ENCODE measurements at places on chromosomes 2 and 18.

- peak; percentile 22 for DNase-seq
Observed at GRCh38 chr2:133378928-133379549, 189.2 kb downstream of the NCKAP5 start.

- no peak for DNase-seq
Observed at GRCh38 chr18:54805571-54806334, 22.5 kb upstream of the RAB27B start.

- no peak for DNase-seq
Observed at GRCh38 chr18:80233201-80233835, 14.0 kb downstream of the PARD6G start.

DNA sequence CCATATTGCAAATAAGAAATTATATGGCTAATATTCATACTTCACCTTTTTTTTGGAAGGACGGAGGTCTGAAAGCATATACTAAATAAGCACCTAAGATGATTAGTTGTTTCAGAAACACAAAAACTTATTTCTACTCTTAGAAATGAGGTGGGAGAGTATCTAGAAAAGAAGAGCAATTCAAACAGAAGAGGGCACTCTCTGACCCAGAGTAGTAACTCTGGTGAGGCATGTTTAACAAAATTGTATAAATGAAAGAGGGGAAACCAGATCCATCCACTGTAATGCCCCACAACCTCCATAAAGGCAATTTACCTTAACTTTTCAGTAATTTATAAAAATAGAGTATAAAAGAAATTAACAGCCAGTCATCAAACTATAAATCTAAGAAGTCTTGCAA is 669.6 kb upstream of the VRK2 start:
- no peak for DNase-seq

DNA sequence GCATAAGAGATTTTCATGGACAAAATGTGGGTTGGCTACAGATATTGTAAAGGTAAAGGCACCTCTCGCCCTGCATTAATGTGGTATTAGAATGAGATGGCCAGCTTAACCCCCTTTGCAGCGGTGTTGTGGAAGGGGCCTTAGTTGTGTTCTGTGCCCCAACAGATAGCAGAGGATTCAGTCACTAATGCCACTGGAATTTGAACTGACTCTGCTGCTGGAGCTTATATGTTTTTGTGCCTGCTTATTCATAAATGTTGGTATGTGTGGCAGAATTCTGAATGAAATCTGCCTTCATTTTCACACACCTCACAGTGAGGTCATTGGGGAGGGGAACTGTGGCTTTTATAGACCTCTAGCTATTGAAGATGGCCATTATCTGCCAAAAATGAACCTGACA is 90.7 kb upstream of the ITGA6 start:
- DNase-seq = no peak

GRCh38 chr2:47654790-47655562 is 128.0 kb upstream of the MSH6 start:
- peak; percentile 90 for DNase-seq

DNA sequence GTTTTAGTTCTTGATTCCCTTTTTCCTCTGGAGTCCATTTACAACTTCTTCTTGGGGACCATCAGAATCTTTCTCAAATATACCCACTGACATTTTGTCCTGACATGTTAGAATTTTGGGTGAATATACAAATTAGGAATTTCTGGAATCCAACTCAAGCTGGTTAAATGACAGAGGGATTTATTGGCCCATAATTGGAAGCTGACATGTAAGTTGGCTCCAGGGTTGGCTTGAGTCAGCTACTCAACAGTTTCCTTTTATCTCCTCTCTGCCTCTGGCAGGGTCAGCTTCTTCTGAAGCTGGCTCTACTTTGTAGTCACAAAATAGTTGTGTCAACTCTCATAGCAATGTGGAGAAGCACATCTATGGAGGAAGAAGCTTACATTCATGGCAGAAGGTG is 36.6 kb upstream of the PPP1R1C start:
- DNase-seq = no peak

- DNase-seq = no peak
Observed at GRCh38 chr2:2484301-2484700, 153.2 kb upstream of the MYT1L start.

GRCh38 chr2:159249990-159250715 is 36.4 kb downstream of the WDSUB1 start:
- DNase-seq = peak; percentile 70
